Panc1 (cell line): ENCODE measurements at places on chromosomes 6 and 20. TPM values are rescaled to one million over a fixed set of nuclear protein-coding genes. Genes with fewer than 3 reads are reported as not detected.

DNA sequence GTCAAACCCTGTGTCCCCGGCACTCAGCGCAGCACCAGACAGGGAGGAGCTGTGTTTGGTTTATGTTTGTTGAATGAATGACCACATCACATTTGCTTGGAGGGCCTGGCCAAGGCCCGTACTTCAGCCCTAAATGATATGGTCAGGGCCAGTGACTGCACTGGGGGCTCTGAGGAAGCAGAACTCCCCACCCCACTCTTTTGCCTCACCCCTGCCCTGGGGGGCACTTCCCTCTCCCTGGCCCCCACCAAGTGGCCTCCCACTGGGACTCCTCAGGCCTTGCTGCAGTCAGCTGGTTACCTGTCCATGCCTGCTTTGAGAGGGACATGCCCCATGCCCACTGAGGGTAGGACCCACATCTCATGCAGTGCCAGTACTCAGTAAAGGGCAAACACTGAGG lies 2.9 kb downstream of the ADISSP start:
- no peak for DNase-seq

- no peak for DNase-seq
These were observed 104.7 kb upstream of the IFNGR1 start for GRCh38 chr6:137323860-137324259.

- DNase-seq, result no peak
These were observed 235.4 kb downstream of the BTBD9 start for GRCh38 chr6:38404355-38404754.

DNA sequence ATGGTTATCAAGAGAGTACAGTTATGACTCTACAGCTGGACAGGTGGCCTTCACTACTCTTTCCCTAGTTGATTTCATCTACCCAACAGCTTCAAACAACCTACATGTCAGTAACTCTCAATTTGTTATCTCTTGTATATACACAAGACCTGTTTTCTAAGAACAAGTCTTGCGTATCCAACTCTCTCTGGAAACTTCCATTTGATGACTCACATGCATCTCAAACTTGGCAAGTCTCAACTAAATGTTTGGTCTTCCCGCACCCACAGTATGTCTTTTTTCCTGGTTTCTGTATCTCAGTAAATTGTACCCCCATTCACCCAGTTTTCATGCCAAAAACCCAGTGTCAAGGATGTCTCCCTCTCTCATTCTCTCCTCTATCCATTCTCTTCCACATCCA lies 97.7 kb downstream of the BTBD9 start:
- no peak for DNase-seq

- no peak for DNase-seq
These were observed 72.0 kb upstream of the TBX18 start for GRCh38 chr6:84836366-84836765.

GRCh38 chr20:54047048-54047447 lies 23.3 kb downstream of the BCAS1 start:
- DNase-seq, result no peak

GRCh38 chr6:64477391-64477790 lies 841.8 kb downstream of the PHF3 start:
- no peak for DNase-seq

GRCh38 chr6:143872201-143872600 lies 7.9 kb downstream of the ZC2HC1B start:
- no peak for DNase-seq

GRCh38 chr6:105111871-105112270 lies 67.9 kb downstream of the POPDC3 start:
- DNase-seq, result no peak

DNA sequence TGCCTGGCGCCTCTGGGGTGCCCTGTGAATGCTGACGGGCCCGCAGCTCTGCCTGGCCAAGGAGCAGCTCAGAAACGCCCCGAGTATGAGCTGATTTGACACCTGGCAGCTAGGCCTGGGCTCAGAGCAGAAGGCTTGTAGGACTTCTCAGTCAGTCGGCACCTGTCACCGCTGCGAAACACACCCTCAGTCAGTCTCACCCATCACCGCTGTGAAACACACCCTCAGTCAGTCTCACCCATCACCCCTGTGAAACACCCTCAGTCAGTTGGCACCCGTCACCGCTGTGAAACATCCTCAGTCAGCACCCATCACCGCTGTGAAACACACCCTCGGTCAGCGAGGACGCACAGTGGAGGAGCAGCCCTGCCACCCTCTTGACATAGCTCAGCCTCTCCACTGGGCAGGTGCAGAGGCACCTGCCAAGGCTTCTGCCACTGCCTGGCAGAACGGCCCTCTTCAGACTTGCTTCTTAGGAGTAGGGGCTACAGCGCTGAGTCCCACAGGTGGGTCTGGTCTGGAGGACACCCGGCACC lies 109.0 kb downstream of the PSMB1 start:
- DNase-seq, result no peak

- no peak for DNase-seq
These were observed 170.6 kb downstream of the TRMT11 start for GRCh38 chr6:126156973-126157372.

- no peak for DNase-seq
These were observed 3.2 kb downstream of the INSM1 start for GRCh38 chr20:20371083-20371482.

The SUMO4 gene
- 1.1 TPM for total RNA-seq

The RAET1E gene
- 1.8 TPM for total RNA-seq

The CLPSL1 gene
- not detected for total RNA-seq

The PRRT1 gene
- 1.3 TPM for total RNA-seq

The CTAGE9 gene
- 0.15 TPM for total RNA-seq

The SPATA25 gene
- 1.8 TPM for total RNA-seq
